ENCODE measurements at places on chromosomes 7 and 10.

DNA sequence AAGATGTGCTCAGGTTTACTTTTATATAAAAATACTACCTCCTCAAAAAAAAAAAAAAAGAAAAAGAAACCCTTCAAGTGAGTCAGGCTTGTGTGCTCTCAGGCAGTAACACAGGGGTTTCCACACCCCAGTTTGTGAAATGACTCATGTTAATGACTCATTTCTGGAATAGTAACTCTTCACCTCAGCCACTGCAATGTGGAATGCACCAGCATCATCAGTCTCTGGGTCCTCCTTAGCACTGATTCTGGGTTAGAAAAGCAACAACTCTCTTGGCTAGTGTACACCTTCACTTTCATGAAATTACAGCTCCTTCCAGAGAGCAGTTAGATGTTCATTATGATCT lies 110.6 kb downstream of the EMX2 start:
- no peak for DNase-seq

DNA sequence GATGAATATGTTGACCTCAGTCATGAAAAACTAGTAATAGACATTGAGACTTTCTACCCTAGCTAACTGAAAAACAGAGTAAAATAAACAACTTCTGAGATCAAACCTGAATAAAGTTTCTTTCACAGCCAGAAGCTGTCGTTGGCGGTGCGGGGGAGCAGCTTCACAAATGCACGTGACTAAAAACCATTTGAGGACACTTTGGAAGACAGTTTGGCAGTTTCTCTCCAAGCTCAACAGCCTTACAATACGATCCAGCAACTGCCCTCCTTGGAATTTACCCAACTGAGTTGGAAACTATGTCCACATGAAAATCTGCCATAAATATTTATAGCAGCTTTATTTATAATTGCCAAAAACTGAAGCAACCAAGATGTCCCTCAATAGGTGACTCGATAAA lies 63.1 kb downstream of the CYTH3 start:
- DNase-seq: no peak

DNA sequence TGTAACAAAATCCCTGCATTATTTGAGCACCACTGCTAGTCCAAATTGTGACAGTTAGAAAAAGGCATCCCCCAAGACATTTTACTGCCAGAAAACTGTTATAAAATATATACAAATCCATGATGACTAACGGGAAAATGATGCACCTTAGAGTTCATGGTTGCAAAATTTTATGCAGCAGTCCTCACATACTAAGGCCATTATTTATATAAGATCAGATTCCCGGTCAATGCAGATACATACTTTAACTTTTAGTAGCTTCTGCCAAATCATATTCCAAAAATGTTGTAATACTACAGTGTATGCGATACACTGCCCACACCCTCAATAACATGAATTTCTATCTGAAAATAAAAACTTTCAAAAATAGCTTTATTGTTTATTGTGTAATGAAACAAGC lies 239.9 kb upstream of the ZNF32 start:
- no peak for DNase-seq

- DNase-seq: no peak
Measured at GRCh38 chr7:125193263-125193662, 263.6 kb upstream of the POT1 start.

DNA sequence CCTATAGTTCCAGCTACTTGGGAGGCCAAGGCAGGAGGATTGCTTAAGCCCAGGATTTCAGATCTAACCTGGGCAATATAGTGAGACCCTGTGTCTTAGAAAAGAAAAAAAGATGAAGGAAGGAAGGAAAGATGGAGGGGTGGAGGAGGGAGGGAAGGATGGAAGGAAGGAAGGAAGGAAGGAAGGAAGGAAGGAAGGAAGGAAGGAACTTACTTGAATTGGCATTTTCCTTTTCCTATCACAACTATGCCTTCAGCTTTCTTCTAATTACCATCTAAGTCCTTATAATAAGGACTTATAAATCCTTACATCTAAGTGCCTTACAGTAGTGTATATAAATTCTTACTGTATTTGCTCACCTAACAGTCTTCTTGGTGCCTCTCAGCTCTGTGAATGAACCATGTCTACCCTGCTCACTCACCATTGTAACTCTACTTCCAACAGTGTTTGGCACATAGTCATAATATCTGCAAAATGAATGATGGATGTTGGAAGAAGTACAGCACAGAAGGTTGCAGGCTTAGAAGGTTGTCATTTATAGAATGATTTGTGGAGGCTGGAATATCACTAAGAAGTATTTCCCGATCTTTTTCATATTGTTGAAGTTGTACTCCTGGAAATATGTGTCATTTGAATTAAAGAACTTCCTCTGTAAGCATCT lies 125.5 kb downstream of the KIAA1217 start:
- no peak for DNase-seq

DNA sequence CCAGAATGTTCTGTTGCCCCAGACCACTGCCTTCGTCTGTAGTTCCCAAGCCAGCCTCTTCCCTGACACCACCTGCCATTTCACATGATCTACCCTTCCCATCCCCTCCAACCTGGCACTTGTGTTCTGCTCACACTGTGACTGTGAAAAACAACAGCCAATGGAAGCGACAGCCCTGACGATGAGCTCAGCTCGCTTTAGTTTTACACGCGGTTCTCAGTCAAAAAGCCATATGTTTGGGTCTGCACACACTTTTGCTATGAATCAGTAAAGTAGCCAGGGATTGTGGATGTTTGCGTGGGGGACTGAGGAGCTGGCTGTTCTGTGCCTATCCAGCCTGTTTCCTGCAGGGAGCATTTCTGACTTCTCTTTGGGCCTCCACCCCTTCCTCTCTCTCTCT lies 282.7 kb downstream of the WDR11 start:
- no peak for DNase-seq

GRCh38 chr10:97196223-97197029 lies 10.7 kb upstream of the SLIT1 start:
- no peak for DNase-seq

DNA sequence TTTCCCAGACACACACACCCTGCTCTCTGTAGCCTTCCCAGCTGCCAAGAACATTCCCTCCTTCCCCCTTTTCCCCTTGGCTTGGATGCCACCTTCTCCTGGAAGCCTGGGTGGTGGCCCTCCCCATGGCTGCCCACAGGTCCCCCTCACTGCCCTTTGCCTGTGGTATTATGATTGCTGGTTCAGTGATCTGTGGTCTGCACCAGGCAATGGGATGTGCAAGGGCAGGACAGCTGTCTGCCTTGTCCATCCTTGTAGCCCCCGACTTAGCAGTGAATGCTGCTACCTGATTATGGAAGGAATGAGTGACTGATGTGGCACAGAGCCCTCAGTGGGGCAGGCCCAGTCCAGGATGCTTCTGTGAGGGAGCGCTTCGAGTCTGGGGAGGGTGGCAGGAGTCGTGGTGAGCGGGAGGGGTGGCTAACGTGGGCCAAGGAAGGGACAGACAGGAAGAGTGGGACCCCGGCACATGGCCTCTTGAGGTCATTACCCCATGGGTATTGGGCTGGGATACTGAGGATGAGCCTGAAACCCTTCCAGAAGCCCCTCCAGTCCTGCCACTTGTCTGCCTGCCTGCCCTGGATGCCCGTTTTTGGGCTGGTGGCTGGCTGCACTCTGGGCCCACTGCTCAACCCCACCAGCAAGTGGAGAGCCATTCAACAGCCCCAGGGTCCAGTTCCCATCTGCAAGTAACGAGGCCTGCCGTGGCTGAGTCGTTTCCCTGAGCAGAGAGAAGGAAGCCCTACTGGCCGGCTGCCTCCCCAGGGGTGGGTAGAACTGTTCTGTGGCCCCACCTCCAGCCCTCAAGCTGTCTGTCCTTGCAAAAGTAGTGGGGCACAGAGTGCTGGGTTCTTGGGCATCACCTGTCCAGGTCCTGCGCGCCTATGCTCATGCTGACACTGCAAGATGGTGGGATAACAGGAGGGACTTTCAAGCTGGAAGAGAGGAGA lies 8.8 kb downstream of the CHST3 start:
- DNase-seq: no peak

GRCh38 chr7:27522566-27522965 lies 140.1 kb downstream of the HIBADH start:
- DNase-seq: no peak

GRCh38 chr10:85311613-85312337 lies 983.4 kb downstream of the CCSER2 start:
- no peak for DNase-seq

Data from hypothalamus (tissue), 51 donors.